CD4-positive, alpha-beta T cell treated with Interleukin-6 at 100 ng/mL for 8 hours (primary cell): ENCODE measurements at places on chromosomes 3 and 15.

DNA sequence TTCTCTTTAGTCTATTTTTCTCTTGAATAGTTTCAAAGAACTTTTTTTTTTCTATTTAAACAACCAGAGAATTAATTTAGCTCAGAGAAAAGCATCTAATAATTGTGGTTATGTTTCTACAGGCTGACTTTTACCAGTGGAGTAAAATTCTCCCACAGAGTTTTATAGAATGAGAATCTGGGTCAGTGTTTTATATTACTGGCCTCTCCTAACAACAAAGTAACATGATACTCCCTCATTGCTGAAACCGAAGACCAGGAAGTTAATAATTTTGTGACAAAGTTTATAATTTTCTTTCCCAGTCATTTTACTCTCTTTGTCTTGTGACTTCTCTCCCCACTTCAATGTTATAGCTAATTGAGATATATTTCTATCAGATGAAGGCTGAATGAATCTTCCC is 946.9 kb downstream of the EPHA3 start:
- DNase-seq: no peak

DNA sequence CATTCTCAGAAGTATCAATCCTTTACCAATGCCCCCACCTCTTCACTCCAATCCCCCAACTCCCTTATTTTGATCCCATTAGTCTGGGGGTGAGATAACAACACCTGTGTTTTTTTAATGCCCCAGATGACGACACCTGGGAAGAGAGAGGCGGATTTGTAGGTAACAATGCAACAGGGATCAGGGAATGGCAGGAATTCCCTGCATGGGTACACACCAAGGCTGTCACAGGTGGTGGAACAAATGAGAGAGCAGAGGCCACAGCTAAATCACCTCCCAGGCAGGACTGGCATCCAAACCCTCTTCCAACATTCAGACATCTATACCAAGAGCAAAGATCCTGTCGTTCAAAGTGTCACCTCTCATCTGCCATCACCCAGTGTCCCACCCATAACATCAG is 319.2 kb upstream of the TRIM42 start:
- no peak for DNase-seq

DNA sequence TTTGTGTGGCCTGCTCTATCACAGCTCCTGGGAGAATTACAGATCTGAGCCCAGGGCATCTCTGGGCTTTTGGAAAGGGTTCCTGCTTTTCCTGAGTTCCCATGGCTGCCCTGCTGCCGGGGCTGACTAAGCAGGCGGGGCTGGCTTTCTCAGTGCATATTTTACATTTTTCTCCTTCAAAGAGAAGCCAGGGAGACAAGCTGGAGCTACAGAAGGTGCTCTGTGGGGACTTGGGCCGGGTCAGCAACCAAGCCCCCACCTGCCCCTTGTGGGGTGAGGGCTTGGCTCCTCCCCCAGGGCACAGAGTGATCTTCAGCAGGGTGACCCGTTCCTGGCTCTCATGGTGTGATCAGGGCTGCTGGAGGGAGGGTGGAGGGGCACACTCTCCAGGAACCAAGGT is 17.4 kb downstream of the ABTB1 start:
- DNase-seq: no peak

GRCh38 chr15:49895347-49896223 is 223.4 kb downstream of the ATP8B4 start:
- DNase-seq: no peak

GRCh38 chr3:14725013-14725412 is 50.1 kb downstream of the C3orf20 start:
- DNase-seq: no peak

- no peak for DNase-seq
Observed at GRCh38 chr15:79078003-79078402, 12.6 kb downstream of the RASGRF1 start.

DNA sequence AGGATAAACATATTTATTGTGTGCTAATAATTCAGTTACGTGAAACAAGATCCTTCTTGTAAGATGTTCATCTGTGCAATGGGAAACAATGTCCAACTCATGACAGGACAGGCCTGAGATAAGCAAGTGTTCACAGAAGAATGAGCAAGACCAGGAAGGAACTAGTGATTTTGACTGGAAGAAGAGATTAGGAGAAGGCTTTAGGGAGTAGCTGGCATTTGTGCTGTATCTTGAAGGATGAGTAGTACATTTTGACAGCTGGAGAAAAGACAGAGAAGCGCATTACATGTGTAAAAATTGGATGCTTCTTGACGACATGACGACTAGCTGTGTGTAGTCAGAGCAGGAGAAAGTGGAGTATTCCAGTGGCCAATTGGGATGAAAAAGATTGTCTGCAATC is 48.4 kb downstream of the GBE1 start:
- no peak for DNase-seq

DNA sequence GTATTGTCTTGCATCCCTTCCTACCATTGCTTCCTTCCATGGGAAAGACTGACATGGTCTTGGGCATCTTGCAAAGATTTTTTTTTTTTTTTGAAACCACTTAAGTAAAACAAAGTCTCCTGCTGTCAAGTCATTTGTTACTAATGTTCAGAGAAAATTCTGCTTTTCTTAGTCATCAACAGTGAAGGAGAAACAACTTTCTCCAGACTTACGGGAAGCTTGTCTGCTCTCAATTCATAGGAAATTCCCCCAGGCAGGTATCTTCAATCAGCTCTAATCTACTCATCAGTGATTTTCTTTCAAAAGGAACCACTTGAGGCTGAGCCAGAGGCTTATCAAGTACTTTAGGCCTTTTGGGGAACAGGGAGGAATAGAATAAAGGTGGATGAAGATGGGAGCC is 15.9 kb upstream of the DRD3 start:
- DNase-seq: no peak

- no peak for DNase-seq
Observed at GRCh38 chr3:87201727-87202126, 25.4 kb upstream of the CHMP2B start.

DNA sequence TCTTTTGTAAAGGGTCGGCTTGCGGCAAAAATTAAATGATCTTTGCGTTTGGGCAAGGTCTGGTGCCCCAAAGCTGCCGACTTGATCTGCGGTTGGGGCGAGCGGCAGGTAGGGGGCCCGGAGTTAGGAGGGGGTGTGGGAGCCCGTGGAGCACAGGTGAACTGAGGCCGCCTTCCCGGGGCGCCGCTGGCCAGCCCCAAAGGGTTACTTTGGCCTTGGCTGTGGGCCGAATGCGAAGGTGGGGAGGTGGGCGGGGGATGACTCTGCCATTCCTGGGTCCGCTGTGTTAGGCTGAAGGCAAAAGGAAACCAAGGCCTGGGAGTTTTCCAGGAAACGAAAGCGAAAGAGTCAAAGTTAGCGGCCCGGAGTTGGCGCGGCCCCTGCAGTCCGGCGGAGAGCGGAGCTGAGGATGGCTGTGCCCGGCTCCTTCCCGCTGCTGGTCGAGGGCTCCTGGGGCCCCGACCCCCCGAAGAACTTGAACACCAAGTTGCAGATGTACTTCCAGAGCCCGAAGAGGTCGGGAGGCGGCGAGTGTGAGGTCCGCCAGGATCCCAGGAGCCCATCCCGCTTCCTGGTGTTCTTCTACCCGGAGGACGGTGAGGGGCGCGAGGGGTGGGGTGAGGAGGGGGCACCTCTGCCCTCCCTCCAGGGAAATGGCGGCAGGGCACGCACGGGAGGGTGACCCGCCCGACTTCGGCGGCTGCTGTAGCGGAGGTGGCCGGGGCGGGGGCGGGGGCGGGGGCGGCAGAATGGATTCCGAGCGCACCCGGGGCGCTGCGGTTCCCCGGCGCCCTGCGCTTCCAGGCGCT is at the start of gene PARP14:
PARP14 (plus strand) TSS at position 365 of the 809 bp plus-strand sequence; CDS start at position 410, 45 bp downstream.
- DNase-seq: peak; percentile 62

- DNase-seq: no peak
Observed at GRCh38 chr15:70035051-70035718, 62.5 kb downstream of the TLE3 start.

DNA sequence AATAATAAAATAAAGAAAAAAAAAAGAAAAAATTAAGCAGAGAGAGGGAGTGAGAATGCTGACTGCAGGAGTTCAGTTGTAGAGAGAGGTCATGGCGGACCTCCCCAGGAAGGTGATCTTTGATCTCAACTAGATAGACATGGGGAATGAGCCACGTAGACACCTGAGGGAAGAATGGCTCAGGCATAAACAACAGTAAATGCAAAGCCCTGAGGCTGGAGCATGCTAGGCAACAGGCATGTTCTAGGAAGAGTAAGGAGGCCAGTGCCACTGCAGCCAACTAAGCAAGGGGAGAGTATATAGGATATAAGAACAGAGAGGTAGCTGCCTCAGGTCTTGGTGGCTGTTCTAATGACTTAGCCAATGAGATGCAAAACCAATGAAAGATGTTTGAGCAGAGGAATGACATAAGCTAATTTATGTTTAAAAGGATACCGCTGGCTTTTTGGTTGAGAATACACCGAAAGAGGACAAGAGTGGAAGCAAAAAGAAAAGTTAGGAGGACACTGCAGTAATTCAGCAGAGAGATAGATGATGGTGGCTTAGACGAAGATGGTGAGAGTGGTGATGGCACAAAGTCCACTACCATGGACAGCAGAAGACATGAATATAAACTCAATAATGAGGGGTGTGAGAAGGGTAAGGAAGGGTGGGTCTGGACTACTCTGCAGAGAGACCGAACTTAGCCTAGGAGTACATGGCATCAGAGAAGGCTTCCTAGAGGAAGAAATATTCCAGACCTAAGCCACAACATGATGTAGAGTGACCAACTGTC is 174.6 kb downstream of the P3H2 start:
- DNase-seq: no peak

DNA sequence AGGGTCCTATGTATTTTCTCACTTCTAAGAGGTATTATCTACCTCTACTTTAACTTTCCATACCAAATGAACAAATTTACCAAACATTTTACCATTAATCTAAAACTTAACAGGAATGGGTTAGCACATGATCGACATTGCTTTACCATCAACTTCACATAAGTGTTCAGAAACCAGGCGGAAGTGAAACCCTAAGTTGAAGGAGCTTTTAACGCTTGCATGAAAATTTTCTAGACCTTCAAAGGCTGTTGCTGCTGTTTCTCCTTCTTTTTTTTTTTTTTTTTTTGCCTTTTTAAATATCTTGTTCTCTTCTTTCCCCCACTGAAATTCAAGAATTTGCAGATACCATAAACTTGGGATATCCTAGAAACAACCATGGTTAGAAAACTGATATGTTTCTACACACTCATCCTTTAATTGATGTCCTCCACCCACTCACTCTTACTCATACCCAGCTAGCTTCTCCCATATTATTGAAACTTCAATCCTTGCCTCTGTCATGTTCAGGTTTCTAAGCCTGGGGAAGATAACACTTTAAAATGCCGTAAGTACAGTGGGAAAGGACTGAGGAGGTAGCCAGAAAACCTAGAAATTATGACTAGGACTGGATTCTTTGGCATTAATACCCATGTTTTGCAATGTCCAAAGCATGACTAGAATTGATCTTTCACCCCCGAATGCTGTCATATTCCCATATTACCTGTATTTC is 24.7 kb downstream of the MYO5A start:
- no peak for DNase-seq

DNA sequence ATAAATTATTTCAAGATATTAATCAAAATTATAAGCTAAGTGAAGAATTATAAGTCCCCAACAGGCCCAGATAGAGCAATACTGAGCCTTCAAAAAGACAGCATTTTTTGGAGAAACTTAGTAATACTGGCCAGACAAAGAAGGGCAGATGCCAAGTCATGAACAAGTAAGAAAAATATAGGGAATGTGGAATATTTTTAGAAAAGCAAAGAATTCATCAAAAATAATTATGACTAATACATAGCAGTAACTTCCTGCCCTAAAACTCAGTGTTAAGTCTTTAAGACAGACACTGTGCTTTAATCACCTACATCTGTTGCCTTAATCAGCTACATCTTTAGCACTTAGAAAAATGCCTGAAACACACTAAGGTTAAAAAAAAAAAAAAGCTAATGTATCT is 31.2 kb downstream of the DPH6 start:
- DNase-seq: no peak

DNA sequence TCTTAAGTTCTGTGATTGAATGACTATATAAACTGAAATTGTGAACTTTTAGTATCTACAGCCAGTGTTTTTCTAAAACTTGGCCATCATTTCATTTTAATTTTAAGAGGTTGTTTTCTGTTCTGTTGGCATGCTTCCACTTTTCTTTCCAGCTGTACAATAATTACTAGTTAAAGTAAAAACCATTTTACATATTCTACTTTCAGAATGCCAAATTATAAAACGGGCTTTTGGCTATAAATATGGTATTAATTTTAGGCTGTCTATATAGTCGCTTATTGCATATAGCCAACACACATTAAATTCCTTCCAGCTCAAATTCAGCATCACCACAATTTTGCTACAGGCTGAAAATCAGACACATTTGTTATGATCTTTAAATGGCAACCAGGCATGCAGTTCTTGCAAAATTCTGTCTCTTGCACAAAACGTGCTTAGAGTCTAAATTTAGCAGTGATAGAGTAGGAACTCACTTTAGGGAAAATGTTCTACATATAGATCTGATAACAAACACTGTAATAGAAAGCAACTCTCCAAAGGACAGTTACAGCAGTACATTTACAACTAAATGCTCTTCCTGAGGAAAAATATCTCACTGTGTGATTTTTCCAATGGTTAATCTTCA is 81.1 kb downstream of the BTD start:
- DNase-seq: no peak

DNA sequence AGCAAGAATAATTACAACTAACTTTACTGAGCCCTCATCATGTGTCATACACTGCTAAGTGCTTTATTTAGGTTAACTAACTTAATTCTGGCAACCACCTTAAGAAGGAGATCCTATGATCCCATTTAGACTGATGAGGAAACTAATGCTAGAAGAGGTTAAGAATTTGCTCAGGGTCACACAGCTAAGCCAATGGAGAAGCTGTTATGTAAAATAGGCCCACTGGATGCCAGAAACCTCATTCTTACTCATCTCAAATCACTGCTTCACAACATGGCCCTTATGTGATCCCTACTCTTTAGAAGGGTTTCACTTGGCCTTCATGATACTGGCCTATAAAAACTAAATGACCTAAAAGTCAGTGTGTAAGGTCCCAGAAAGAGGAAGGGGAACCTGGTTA is 41.2 kb downstream of the IMPG2 start:
- DNase-seq: no peak

GRCh38 chr3:82416830-82417229 is 655.4 kb upstream of the GBE1 start:
- DNase-seq: no peak

DNA sequence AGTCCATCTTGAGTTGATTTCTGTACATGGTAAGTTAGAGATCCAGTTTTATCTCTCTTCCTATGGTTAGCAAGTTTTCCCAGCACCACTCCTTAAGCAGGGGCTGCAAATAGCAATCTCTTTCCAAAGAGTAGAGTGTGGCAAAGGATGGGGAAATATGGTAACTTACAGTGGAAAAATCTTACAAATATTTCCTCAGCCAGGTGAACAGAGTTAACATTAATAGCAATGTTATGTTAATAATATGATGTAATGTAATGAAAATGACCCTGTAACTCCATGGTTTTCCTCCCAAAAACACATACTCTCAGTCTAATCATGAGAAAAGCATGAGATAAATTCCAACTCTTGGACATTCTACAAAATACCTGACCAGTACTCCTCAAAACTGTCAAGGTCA is 30.4 kb downstream of the FSIP1 start:
- DNase-seq: no peak
